ENCODE measurements at places on chromosomes 6 and 20.
A peak's percentile ranks its signal among the peaks of the same experiment; 100 is the strongest.

GRCh38 chr20:62377615-62378178 lies 9.2 kb upstream of the RPS21 start:
- DNase-seq: no peak

DNA sequence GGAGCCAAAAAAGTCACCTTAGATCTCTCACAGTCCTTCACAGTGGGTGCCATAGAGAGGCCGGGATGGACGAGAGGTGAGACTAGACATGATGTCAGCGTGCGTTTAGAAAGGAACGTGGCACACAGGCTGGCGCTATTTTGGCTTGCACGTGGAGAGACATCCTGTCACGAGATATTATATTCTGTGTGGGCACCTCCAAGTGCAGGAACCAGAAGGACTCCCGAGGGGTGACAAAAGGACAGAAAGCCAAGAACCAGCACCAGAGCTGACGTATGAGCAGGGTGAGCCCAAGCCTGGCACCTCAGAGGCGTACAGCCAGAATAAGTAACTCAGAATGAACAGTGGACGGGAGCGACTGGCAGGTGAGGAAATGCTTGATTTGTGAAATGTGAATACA lies 49.9 kb upstream of the QKI start:
- no peak for DNase-seq

DNA sequence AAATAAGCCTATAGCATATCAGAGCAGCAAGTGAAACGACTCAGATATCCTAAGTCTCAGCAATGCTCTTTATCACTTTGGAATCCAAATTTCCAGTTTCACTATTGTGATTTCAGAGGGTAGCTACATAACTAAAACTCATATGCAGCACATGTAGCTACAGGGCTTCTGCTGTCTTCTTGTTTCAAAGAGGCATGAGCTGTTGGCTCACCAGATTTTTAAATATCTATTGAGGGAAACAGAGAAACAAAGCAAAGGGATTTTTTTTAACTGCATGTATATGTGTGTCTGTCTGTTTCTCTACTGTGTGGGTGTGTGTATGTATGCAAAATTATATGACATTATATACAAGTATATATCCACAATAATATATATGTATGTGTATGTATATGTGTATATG lies 258.4 kb downstream of the HDGFL1 start:
- DNase-seq: no peak

- no peak for DNase-seq
These were observed 33.7 kb downstream of the ADGRF5 start for GRCh38 chr6:46888031-46888430.

- no peak for DNase-seq
These were observed at the start of gene KIF13A for GRCh38 chr6:17987447-17987696. TSS of gene KIF13A (minus strand) at chr6:17987635. CDS start at chr6:17987463, 172 bp downstream.

GRCh38 chr20:407953-408842 lies at the start of gene RBCK1:
TSS of gene RBCK1 (plus strand) at chr20:408299. CDS start at chr20:408758, 459 bp downstream.
- DNase-seq: peak; percentile 92

- DNase-seq: no peak
These were observed 41.7 kb upstream of the IL17A start for GRCh38 chr6:52144196-52145076.

GRCh38 chr20:17172836-17173516 lies 53.9 kb upstream of the PCSK2 start:
- DNase-seq: no peak

Data from right hindlimb (tissue), 1 donor.